Ureter (tissue), 1 donor: ENCODE measurements at places on chromosomes 5 and 9.
A peak's percentile ranks its signal among the peaks of the same experiment; 100 is the strongest.

- DNase-seq = no peak
These were observed 27.1 kb upstream of the ZBTB43 start for GRCh38 chr9:126777733-126778132.

GRCh38 chr9:24931894-24932293, 386.2 kb upstream of the IZUMO3 start:
- no peak for DNase-seq

DNA sequence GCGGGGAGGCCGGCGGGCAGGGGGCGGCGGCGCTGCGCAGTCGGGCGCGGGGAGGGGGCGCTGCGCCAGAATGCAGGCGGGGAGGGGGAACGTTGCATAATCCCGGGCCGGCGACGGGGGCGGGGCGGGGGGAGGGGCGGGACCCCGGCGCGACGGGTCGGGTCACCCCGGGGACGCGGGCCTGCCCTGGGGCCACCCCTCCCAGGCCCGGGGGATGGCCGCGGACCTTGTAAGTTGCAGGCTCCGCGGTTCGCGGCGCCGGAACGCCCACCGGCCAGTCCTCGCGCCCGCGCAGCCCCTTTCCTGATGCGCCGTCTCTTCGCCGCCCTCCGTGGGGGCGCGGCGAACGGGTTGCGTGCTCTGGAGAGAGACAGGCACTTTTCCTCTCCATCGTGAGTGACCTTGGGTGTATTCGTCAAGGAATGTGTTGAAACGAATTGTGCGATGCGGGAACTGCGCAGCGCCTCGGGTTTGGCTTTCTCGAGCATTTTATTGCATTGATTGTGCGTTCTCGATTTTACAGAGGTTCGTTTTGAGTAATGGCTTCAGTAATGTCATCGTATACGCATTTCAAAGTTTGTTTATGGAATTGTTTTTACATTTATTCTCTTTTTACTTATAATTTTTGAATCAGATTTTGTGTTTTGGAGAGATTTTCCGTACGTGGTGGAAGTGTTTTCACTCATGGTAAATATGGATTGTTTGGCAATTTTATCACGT, 802 bp downstream of the SPIN1 start:
- DNase-seq = peak; percentile 53

- DNase-seq = peak; percentile 82
These were observed 117.8 kb upstream of the SARDH start for GRCh38 chr9:133855802-133856521.

DNA sequence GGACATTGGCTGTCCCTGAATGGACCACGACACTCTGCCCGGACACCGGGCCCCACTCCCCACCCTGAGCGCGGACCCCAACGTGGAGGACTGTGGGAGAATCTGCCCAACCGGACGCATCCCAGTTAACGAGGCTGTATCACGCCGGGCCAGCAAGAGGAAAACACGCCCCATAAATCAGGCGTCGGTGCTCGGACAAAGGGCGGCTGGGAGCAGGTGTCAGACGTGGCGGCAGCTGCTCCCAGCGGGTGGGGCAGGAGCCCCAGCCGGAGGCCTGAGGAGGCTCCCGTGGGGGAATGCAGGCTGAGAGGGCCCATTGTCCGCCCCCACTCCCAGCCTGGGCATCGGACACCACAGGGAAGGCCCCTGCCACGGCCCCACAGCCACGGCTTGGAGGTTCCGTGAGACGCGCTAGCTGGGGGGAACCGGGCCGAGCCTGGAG, 19.2 kb downstream of the NOTCH1 start:
- DNase-seq = no peak

- DNase-seq = peak; percentile 49
These were observed 31.1 kb downstream of the OR2K2 start for GRCh38 chr9:111298731-111299598.
